ENCODE measurements at places on chromosomes 7 and 10.

DNA sequence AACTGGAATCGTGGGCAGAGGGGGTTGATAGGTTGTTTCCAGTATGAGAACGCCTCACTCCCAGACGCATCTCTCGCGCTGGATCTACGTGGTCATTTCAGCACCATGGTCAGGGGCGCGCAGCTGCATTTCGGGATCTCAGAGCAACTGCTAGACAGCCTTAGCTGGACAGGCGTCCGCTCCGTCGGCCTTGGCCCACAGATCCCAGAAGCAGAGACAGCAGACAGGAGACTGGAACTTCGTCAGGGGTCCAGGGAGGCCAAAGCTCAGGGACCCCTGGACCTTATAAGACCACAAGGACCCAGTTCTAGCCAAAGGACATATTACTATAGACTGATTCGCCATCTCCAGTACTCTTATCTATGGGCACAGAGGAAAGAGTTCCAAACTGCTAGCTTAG lies 5.3 kb downstream of the NEUROG3 start:
- no peak for DNase-seq

DNA sequence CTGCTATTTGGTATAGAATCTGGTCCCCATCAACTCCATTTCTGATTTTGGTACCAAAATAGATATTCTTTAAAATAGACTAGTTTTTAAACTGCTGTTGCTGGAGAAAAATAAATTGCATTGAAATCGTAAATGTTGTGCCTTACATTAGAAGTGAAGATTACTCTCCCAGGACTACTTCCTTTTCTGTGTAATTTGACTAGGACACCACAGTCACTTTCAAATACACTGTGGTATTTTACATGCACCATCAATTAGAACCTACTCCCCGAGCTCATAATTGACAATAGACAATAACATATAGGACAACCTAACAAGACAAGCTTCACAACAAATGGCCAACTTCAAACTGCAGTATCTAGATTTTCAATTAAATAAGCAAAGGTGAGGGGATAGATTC lies 211.5 kb downstream of the DGKB start:
- no peak for DNase-seq

DNA sequence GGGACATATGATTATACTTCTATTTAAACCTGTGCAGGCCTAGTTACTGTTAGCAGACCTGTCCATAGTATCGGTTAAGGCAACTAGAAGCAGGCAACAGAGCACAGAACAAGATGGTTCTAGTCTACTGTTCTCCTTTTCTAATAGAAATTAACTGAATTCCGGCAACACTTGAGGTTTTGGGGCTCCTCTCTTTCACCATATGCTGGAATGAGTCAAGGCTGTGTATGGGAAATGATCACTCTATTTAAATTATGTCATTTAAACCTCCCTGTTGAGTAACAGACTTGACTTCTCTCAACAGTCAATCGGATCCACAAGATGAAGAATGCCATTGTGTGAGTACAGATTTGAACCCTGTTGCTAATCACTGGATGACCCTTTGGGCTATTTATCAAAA lies 6.2 kb upstream of the OTUD1 start:
- no peak for DNase-seq

DNA sequence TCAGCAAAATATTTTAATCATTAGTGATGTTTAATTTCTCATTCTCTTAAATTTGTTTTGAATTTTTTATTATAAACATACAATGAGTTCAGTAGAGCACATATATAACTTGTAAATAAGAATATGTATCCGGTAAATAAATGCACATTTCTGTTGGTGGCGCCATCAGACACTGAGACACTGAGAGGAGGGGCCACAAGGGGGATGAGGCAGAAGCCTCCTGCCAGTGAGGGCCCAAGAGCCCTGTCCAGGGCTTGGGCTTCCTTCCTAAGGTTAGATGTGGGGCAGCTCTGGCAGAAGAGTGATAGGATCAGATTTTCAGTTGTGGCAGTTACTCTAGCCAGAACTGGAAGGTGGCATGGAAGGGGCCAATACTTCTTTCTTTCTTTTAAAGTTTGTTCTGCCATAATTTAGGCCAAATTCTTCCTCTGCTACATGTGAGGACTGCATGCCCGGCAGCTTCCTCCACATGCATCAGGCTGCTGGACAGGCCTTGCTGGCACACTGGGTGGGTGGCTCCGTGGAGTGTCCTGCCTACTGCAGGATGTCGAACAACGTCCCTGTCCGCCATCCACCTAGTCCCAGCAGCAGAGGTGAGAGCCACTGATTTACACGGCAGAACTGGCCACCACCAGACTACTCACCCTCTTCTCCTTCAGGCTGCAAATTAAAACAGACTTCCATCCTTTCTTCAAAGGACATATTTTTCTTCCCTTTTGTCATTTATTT lies 13.2 kb downstream of the PTPRN2 start:
- no peak for DNase-seq

GRCh38 chr7:102856036-102856435 lies 56.8 kb upstream of the LRRC17 start:
- no peak for DNase-seq

DNA sequence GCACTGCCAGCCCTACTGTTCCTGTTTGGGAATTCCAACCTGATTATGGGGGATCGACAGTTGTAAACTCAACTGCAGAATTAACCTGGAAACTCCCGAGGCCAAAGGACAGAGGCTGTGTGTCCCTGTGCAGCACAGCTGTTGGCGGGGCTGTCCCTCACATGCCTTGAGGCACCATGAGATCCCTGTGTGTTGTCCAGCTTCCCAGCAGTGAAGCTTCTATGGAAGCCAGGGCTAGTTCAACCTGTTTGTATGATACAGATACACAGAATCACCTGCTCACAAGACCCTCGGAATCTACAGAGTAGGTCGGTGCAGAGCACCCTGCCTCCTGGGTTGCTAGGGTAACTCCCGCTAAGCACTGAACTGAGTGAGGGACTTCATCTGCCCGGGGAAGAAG lies 61.0 kb upstream of the EFCAB10 start:
- no peak for DNase-seq

GRCh38 chr10:96626795-96627194 lies 40.0 kb upstream of the TM9SF3 start:
- no peak for DNase-seq

DNA sequence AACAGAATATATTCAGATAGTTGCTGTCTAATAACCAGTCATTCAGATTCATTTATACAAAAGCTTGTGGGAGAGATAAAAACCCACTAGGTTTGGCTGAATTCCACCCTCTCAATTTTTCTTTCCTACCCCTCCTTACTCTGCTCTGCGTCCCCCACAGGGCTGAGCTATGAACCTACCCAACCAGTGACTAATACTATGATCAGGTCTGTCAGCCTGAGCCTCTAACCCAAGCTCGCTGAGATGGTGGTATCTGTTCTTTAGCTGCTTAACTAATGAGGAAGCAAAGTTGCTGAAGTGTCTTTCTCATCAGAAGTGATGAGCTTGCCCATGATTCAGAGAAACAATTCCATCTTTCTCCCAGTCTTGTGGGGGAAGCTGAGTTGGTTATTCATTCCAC lies 248.7 kb upstream of the GPR26 start:
- DNase-seq: no peak

DNA sequence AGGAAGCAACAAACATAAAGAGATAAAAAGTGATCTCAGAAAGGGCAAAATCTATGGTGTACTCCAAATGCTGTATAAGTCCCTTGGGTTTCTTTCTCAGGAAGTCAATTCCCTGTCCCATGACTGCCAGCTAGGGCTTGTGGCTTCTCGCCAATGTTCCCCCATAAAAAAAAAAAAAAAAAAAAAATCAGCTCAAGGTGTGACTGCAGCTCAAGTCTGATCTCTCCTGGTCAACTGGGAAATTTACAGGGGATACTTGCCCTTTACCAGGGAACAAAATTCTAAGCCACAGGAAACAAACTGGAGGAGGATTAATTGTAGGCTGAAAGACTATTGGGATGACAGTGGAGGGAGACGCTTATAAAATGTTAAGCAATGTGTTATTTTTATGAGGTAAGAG lies 76.0 kb downstream of the PCGF5 start:
- no peak for DNase-seq

DNA sequence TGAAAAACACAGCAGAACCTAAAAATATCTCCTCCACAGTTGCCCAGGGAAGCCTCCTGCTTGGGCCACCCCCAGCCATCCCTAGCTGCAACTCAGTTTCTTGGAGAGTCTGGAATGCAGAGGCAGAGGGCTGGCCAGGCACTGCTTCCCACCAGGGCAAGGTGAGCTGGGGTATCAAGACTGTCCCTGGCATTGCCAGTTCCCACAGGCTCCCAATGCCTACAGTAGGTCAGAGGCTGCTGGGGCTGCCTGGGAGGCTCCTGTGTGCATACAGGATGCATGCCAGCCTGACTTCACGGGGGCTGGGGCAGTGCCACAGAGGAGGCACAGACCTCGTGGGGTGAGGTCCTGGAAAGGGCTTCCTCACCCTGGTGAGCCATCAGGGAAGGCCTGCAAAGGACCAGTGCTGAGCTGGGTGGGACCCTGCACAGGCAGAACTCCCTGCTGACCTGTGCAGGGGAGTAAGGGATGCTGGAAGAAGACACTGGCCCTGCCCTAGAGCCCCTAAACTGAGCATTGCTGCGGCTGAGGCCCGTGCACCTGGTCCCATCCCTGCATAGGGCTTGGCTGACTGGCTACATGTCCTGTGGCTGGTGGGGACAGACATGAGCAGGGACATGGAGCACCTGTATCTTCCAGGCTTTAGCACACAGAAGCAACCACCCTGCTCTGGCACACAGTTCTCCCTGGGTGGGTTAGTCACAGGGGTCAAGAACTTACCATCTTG lies 121.9 kb upstream of the RET start:
- DNase-seq: no peak

- DNase-seq: no peak
These were observed 17.4 kb upstream of the SLF2 start for GRCh38 chr10:100895346-100895745.

DNA sequence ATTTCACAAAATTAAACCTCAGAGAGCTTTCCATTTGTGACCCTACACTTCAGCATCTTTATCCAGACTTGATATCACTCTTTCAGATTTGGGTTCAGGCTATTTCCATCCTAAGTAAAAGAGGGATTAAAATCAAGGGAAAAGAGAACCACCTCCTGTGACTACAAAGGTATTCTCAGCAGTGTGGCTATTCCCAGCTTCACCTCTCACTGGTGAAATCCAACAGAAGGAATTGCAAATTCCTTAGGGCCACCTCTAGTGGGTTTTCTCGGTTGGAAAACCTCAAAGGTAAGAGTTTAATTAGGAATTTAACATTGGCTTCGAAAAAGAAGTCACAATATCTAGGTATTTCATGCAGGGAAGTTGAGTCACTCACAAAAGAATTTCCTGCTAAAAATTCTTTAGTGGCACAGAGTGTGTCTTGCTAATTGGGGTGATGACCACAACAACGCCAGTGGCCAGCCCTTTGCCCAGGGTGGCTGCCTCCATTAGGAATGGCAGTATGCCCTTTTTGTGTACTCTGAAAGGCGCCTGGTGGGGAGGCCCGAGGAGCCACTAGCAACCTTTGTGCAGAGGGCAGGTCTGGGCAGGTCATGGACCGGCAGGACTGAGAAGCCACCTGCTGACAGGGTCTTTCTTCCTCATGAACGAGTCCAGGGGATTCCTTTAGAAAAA lies 52.2 kb downstream of the SEM1 start:
- no peak for DNase-seq

- DNase-seq: no peak
These were observed 710.8 kb downstream of the MAGI2 start for GRCh38 chr7:78742694-78743093.

DNA sequence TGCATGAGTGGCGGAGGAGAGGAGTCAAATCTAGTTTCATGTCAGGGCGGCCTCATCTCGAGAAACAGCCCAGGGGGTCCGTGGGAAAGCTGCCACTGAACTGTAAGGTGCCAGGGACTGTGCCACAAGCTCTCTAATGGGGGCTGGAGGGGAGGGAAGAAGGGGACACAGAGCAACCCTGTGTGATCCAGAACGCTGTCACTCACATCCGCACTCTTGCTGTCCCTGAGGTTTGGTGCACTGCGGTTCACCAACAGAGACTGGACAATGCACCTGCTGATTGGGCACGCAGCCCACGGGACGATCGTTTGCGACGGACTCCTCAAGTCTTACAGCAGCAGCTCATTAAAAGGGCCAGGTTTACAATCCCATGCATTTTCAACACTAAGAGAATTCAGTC lies 47.7 kb downstream of the AMZ1 start:
- no peak for DNase-seq

GRCh38 chr7:22601003-22601402 lies 101.0 kb upstream of the STEAP1B start:
- no peak for DNase-seq
